ENCODE measurements at places on chromosomes 5 and 9.

- DNase-seq: no peak
- H3K27ac ChIP-seq: no peak overlapping the region
- no peaks in the 10 kb centered on the region for H3K36me3 ChIP-seq
- peaks cover 21% of the 10 kb centered on the region for H3K4me1 ChIP-seq
Observed at GRCh38 chr9:14249527-14249926, 64.4 kb downstream of the NFIB start.

- H3K4me3 ChIP-seq: no peak overlapping the region
- peaks cover 21% of the 10 kb centered on the region for H3K36me3 ChIP-seq
- no peaks in the 10 kb centered on the region for H3K27me3 ChIP-seq
- no peak for DNase-seq
Observed at GRCh38 chr9:99129091-99129490, 24.2 kb downstream of the TGFBR1 start.

DNA sequence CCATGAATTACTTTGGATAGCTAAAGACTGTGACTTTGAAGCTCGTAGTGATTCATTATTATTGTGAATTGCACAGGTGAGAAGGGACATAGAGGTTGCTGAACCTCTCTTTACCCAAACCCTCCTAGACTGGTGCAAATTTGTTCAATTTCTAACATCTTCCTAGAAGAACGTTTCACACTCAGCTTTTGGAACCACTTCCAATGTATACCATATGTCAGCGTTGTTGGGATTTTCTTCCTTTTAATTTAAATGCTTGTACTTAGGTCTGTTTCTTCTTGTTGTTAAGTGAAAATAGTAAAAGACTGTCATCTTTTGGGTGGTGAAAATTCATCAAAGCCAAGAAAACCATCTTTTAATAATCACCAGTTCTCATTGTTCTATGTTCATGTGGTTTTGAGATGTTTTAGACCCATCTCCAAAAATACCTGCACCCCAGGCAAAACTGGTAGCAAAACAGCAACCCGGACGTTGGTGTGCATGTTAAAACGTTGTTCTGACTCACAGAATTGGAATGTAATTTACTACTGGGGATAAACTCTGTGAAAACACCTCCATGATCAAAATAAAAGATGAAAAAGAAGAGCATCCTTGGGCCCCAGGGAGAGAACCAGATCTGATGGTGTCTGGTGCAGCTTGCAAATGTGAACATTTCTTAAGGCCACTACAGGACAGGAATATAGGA, 238.3 kb downstream of the NPR3 start:
- H3K27ac ChIP-seq: no peak overlapping the region
- H3K4me3 ChIP-seq: no peak overlapping the region
- no peaks in the 10 kb centered on the region for H3K4me1 ChIP-seq
- H3K27me3 ChIP-seq: no peaks in the 10 kb centered on the region
- H3K36me3 ChIP-seq: no peaks in the 10 kb centered on the region

GRCh38 chr9:121500165-121500478, 478 bp upstream of the GGTA1 start:
- H3K27ac ChIP-seq: peak overlapping the region; percentile 93
- peak overlapping the region; percentile 67 for H3K4me3 ChIP-seq
- no peaks in the 10 kb centered on the region for H3K27me3 ChIP-seq
- H3K36me3 ChIP-seq: no peaks in the 10 kb centered on the region
- DNase-seq: no peak
- H3K4me1 ChIP-seq: peaks cover 16% of the 10 kb centered on the region

Measured in esophagus squamous epithelium (tissue), 5 donors.